ENCODE measurements at places on chromosomes 3 and 15.

GRCh38 chr15:82894971-82895520, 57.5 kb downstream of the HOMER2 start:
- no peak for DNase-seq

GRCh38 chr3:128315313-128315712, 151.4 kb downstream of the DNAJB8 start:
- no peak for DNase-seq

DNA sequence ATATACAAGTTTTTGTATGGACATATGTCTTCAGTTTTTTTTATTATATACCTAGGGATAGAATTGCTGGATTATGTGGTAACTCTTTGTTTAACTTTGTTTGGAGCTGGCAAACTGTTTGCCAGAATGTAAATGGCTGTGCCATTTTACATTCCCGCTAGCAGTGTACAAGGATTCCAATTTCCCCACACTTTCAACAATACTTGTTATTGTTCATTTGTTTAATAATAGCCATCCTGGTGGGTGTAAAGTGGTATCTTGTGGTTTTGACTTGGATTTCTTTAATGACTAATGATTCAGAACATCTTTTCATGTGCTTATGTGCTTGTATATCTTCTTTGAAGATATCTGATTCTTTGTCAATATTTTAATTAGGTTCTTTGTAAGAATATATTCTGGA, 64.4 kb downstream of the ZNF609 start:
- DNase-seq = no peak

DNA sequence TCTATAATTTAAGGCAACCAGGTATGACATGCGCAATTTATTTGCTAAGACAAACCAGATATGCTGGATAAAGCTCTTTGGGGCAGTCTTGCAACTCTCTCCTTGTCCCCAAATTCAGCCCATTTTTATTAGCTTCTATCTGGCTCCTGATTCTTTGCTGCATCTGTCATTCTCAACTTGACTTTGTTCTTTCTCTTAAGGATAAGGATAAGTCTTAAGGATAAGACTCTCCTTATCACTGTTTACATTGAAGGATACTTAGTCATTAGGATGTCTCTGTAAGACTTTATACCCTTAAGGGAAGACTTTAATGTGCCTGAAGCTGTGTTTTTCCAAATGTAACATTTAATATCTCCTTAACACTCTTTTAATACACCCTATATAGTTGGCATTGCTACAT, 49.2 kb downstream of the ALCAM start:
- no peak for DNase-seq

GRCh38 chr15:51803965-51804364, 25.5 kb upstream of the TMOD3 start:
- no peak for DNase-seq

DNA sequence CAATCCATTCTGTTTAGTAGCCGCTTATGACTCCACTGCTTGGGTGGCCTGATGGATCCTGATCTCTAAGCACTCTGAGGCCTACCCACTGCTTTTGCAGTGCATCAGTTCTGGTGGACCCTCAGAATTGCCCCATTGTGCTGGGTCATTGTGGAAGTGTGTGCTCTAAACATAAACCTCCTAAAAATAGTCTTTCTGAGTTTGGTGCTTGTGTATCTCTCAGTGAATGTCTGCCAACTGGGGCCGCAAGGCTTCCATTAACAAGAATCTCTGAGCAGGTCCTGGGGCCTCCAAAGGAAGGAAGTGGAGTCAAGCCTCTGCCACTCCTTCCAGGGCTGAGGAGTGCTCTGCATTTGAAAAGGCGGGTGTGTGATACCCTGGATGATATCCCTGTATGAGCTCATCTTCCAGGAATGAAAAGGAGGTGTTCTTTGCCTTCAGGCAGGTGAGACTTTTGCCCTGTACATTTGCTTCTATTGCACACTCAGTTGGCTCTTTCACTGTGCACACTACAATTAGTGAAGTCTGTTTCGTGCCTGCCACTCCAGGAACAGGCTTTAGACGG, 80.0 kb upstream of the CACNA2D3 start:
- DNase-seq = no peak

GRCh38 chr3:191382661-191383060, 52.3 kb upstream of the UTS2B start:
- DNase-seq = no peak

Measured in T-cell (primary cell).